ENCODE measurements at places on chromosomes 1 and 21.

DNA sequence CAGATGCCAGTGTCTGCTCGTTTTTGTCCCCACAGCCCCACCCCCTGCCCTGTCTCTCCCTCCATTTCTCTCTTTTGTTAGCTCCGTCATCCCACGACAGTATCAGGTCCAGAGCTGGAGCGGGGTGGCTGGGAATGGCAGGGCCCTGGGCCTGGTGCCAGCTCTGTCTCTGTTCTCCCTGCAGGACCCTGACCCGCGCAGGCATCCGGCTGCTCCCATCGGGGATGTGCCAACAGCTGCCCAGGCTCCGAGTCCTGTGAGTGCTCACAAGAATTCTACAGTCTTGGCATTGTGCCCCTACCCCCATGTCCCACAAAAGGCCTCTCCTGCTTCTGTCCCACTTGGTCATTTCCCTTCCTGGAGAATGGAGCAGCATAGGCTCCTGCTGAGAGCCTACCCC lies 37.4 kb downstream of the UBE2T start:
- DNase-seq, result no peak

DNA sequence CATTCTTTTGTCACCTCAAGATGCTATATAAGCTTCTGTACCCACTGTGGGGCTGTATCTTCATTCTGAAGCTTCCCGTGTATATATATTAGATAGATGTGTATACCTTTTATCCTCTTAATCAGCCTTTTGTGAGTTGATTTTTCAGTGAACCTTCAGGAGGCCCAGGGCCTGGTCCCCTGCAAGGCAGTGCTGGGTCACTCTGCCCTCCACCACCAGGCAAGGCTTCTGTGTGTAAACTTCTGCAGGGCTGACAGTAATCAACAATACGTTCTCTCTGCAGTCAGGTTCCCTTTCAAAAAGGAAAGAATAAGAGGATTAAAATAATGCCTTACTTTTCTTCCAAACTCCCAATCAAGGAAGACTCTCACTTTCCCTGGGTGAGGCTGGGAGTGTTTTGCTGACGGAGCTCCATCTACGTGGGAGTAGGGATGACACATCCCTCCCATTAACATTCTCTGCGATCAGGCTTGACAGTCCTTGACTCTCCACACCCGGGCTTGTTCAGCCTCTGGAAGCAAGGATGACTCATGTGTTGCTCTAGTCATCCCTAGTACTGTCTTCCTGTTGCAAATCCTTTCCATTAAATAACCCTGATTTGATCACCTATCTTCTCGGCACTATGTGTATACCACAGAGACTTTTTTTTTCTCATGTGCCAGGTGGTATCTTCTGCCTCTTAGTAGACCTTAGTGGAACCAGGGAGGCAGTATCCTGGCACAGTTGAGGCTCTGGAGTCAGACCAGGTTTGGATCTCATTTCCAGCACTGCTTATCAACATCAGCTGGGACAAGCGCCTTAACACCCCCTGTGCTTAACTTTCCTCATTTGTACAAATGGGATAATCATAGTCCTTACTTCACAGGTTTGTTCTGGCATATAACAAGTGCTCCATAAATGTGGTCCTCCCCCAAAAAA lies 70.3 kb upstream of the KCNK1 start:
- DNase-seq, result no peak

- no peak for DNase-seq
Observed at GRCh38 chr1:85563139-85563538, 17.4 kb upstream of the CCN1 start.

- DNase-seq, result no peak
Observed at GRCh38 chr1:183327434-183328290, 90.5 kb downstream of the NMNAT2 start.
